Bladder microvascular endothelial cell (primary cell): ENCODE measurements at places on chromosomes 16 and 17. TPM values are rescaled to one million over a fixed set of nuclear protein-coding genes. Genes with fewer than 3 reads are reported as not detected.

Gene SPNS3
- total RNA-seq = 0.49 and 1.1 TPM in 2 replicates

Gene EFNB3
- total RNA-seq = 0.16 and 0.57 TPM in 2 replicates

Gene NPIPB9
- 1.5 and 9.4 TPM in 2 replicates for total RNA-seq

Gene CCDC78
- total RNA-seq = 1.2 TPM in 1 of 2 replicates, not detected in the other

Gene CACNA1H
- total RNA-seq = 0.31 and 1.1 TPM in 2 replicates

Gene FA2H
- total RNA-seq = not detected in 2 replicates

Gene AATK
- total RNA-seq = 1.8 and 7.8 TPM in 2 replicates
